ENCODE measurements at places on chromosomes 13 and 19.

- no peak for DNase-seq
Measured at GRCh38 chr13:34031610-34032009, 213.7 kb downstream of the RFC3 start.

DNA sequence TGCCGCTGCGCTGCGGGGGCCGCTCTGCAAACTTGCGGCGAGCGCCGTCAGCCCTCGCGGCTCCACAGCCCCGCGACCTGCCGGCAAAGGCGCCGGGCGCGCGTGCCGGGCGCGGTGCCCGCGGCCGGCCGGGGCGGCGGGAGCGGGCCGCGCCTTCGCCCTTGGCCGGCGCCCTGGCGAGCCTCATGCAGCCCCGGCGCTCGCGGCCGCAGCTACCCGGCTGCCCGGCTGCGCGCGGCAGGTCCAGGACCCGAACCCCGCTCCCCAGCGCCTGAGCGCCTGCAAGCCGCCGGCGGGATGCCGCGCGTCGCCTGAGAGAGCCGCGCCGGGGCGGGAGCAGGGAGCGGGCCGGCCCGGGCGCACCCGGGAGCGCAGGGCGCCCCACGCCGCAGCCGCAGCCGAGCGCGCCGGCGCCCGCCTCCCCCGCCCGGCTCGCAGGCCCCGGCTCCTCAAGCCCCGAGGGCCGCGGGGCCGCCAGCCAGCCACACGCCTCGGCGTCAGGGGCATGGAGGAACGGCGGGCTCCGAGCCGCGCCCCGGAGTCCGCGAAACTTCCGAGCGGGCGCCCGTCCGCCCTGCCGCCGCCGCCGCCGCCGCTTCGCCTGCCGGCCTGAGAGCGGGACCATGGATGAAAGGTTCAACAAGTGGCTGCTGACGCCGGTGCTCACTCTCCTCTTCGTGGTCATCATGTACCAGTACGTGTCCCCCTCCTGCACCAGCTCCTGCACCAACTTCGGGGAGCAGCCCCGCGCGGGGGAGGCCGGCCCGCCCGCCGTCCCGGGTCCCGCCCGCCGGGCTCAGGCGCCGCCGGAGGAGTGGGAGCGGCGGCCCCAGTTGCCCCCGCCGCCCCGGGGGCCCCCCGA is 564 bp downstream of the HS6ST3 start:
- DNase-seq = peak; percentile 30

GRCh38 chr13:111548301-111548700 is 227.9 kb downstream of the TEX29 start:
- no peak for DNase-seq

DNA sequence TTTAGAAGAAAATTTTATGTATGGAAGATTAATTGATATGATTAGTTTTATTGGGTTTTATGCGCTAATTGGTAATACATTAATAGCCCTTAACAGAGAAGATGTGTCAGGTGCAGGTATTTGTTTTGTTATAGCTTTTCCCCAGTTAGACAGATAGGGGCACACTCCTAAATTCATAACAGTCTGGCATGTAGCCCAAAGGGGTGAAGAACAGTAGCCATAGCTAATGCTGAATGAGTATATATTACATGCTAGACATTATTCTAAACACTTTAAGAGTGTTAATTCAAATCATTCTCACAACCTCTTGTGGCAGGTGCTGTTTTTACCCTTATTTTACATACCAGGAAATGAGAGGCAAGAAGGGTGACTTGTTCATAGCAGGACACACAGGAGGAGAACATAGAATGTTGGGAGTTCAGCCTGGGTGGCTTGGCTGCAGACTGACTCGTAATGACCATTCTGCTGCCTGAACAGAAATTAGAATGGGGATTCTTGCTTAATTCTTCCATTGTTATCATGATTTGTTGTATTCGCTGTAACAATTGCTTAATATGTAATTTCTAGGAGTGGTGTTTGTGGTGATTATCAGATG is 20.1 kb downstream of the PCCA start:
- DNase-seq = no peak

DNA sequence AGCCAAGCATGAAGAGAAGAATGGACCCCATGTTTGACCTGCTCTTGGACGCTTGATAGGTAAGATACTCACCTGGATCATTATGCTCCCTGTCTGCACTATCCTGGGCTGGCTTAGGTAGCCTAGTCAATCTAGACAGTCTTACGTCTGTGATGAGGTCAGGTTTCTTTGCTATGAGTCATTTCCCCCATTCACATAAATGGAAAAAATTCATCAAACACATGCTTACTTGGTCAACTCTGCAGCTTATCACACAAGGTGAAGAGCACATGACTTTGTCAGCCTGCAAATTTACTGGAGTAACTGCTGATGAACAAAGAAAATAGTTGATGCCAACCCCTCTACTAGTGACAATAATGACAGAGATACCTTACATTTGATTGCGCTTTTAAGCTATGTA is 170.0 kb downstream of the NUFIP1 start:
- DNase-seq = no peak

DNA sequence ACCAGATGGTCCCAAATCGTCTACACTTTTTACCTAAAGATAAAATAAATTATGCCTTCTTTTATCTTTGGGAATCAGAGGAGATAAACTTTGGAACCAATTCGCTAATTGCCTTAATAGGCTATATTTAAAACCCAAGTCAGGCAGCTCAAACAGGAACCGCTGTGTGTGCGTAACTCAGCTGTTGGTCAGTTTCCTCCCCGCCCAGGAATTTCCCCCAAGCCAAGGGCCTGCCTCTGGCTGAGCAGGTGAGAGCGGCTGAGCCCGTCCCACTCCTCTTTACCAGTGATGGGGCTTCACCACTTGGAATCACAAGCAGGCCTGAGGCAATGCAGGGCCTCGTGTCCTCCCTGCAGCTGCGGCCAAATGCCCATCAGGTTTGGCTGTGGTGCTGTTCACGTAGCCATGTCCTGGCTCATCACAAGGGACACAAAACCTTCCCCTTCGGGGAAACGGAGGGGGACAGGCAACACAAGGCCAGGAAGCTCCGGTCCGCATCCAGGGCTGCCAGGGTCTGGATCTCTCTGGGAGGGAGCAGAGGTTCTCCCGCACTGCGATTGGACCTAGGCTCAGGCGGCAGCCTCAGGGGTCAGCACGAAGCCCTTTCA is 503 bp upstream of the SLC7A9 start:
- DNase-seq = no peak

GRCh38 chr13:88472316-88472715 is 801.1 kb downstream of the SLITRK5 start:
- DNase-seq = no peak

GRCh38 chr13:30157616-30157993 is 149.7 kb downstream of the KATNAL1 start:
- DNase-seq = no peak

DNA sequence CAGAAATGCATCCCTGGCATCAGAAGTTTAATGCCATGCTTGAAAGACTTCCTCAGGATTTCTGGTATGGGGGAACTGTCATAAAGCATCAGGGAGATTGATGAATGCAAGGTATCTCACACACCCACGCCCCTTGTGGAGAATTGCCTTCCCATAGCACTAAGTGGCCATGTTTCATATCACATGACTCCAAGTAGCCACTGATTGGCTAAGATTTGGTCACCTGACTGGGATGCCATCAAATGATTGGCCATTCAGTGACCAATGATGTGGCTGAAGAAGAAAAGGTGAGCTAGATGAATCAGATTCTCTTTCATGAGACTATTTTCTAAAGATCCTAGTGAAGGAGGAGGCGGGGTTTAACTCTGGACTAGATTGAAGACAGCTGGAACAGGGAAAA is 7.3 kb downstream of the KLK8 start:
- DNase-seq = no peak

DNA sequence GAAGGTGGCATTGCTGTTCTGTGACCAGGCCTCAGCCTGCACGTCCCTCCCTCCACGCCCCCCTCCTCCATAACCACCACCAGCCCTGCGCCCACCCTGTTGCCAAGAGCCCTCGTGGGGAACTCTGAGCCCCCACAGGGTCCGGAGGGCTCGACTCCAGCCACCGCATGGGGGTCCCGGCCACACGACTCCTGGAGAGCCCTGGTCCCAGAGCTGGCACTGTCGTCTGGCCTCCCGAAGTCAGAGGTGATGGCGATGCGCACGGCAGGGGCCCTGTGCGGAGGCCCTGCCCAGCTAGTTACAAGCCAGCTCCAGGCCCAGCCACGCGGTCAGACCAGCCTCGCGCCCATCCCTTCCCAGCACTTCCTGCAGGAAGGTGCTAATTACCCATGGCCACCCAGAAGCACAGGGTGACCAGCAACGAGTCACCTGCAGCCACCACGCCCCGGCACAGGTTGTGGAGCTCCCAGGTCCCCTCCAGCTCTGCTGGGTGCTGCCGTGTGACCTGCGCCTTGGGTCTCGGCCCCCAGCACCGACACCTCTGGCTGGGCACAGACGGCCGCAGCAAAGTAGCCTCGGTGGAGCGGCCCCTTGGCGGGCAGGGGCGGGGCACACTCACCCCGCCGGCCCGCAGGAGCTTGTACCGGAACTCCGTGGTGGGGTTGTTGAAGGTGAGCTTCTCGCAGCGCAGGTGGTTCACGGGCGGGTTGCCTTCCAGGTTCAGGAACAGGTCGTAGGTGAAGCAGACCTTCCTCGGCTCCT is 49.6 kb downstream of the MLLT1 start:
- DNase-seq = peak; percentile 17

GRCh38 chr19:47729799-47730520 is 15.4 kb upstream of the NOP53 start:
- no peak for DNase-seq

DNA sequence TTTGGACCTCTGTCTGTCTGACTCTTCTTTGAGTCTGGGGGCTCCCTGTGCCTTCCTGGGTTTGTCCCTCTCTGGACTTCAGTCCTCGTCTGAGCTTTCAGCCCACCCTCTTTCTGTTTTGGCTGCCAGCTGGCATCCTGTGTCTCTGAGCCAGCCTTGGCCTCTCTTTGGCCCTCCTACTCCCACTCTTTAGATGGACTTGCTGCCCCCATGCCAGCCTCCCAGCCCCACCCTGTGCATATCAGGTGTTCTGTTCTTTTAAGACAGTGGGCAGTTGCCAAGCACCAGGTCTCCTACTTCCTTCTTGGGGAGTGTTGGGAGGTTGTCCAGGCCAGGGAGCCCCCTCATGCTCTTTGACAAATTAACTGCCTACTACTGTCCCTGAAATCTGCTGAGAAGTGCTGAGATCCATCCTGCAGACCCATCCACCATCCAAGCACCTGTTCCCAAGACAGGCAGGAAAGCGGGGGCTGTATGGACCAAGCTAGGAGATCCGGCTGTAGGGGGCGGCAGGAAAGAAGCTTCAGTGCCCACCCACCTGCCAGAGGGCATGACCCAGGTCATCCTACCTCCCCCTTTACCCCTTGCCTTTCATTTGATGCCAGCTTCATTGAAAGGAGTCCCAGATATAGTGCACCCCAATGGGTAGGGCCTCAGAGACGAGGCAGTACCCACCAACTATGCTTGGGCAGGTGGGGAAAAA is 9.6 kb downstream of the CIC start:
- no peak for DNase-seq

- DNase-seq = no peak
Measured at GRCh38 chr13:108919036-108919907, 289.9 kb downstream of the MYO16 start.

DNA sequence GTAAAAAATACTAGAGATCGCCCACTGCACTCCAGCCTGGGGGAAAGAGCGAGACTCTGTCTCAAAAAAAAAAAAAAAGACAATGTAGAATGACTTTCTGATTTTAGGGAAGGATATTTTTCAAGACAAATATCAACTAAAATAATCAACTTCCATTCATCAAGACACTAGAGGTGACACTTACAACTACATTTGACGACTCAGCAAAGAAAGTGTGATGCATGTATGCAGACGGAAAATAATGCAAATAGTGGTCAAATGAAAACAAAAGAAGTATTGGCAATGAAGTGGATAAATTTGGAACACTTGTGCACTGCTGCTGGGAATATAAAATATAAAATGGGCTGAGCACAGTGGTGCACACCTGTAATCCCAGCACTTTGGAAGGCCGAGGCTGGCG is 12.2 kb downstream of the TMEM161A start:
- DNase-seq = no peak

- no peak for DNase-seq
Measured at GRCh38 chr13:73300718-73301425, 242.1 kb downstream of the KLF5 start.

DNA sequence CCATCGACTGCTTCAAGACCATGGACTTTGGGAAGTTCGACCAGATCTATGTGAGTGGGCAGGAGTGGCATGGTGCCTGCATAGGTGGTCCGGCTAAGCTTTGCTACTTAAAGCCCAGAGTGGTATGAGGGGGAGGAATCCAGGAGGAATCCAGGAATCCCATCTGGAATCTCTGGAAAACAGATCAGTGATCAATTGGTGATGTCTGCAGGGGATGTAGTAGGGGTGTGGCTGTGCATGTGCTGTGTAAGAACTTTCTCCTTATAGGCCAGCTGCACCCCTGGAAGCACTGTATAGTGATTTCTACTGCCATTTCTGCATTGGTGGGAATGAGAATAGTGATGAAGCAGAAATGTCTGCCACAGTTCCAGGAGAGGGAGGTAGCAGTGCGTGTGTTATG is 23.6 kb downstream of the PNPLA6 start:
- no peak for DNase-seq

GRCh38 chr19:38650172-38650775 is 2.8 kb downstream of the ACTN4 start:
- no peak for DNase-seq
